ENCODE measurements at places on chromosomes 2 and 18.

DNA sequence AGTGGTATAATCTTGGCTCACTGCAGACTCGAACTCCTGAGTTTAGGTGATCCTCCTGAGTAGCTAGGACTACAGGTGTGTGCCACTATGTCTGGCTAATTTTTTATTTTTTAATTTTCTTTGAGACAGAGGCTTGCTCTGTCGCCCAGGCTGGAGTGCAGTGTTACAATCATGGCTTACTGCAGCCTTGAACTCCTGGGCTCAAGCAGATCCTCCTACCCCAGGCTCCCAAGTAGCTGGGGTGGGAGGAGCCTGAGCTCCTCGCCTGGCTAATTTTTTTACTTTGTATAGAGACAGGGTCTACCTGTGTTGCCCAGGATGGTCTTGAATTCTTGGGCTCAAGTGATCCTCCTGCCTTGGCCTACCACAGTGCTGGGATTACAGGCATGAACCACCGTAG lies 62.5 kb downstream of the BABAM2 start:
- DNase-seq, result no peak

DNA sequence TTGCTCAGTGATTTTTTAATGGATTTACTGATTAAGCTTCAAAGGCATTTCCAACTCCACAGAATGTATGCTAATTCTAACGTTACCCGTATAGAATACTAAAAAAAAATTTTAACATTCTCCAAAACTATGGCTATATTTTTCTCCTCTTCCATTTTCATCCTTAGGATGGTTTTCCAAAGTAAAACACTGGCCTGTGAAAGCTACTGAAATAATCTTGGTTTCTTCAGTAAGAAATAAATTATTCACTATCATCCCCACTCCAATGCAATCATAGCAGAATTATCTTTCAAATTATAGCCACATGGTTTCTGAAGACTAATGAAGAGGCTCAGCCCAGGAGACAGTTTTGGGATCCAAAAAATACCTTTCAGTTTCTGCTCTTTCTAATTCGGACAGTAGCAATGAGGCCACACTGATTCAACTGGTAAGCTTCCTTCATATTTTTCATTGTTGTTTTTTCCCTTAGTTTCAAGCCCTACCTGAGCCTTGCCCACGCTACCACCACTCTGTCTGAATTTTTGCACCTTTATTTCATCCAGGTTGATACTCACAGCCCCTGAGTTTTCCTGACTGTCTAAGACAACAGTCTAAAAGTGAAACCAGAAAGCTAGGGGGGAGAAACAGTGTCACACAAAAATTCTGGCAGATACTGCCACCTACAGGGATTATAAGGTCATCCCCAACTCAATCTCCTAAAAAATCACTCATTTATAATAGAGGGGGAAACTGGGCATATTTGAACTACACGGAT lies 887.9 kb downstream of the NRXN1 start:
- no peak for DNase-seq

DNA sequence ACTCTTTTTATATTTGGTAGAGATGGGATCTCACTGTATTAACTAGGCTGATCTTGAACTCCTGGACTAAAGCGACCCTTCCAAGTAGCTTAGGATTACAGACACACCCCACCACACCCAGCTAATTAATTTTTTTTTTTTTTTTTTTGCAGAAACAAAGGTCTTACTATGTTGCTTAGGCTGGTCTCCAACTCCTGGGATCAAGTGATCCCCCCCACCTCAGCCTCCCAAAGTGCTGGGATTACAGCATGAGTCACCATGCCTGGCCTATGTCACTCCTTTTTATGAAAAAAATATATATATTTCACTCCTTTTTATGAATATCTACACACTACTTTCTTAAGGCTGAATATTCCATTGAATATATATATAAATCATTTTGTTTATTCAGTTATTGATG lies 162.8 kb downstream of the MGAT5 start:
- DNase-seq, result no peak

GRCh38 chr18:45554389-45554737 lies 60.9 kb upstream of the SLC14A2 start:
- DNase-seq, result no peak

- DNase-seq, result no peak
These were observed 9.4 kb upstream of the CXCR4 start for GRCh38 chr2:136127356-136127755.

GRCh38 chr2:225735844-225736243 lies 336.3 kb downstream of the NYAP2 start:
- DNase-seq, result no peak

DNA sequence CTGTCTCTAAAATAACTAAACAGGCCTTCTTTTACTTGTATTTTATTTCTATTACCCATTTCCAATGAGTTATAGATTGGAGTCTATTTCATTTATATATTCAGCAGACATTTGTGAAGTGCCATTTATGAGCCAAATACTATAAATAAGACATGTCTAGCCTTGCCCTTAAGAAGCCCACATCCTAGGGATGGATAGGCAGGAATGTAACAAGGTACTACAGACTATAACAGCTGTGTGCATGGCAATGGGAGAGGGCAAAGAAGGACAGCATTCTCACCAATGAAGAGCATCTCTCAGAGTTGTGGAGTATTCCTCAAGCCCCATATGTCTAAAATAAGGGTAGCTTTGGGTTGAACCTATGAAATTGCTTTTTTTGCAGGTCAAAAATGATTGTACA lies 161.9 kb upstream of the RASGRP3 start:
- DNase-seq, result no peak

GRCh38 chr2:205889114-205889513 lies 196.9 kb downstream of the INO80D start:
- no peak for DNase-seq

DNA sequence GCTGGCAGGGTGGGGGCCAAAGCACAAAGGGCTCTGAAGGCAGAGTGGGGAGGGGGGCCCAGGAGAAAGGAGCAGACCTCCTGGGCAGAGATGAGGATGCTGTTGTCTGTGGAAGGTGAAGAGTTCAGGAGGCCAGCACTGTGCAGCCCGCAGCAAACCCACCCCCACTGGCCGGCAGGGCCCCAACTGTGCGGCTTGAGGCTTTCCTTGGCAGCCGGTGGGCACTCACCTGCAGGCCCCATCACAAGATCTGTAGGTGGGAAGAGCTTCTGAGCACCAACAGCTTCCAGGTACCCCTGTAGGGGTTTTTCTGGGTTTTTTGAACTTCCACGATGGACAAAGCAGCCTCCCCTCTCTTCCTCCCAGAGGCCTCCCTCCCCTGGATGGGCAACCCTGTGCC lies 72.9 kb downstream of the NDUFA10 start:
- no peak for DNase-seq

DNA sequence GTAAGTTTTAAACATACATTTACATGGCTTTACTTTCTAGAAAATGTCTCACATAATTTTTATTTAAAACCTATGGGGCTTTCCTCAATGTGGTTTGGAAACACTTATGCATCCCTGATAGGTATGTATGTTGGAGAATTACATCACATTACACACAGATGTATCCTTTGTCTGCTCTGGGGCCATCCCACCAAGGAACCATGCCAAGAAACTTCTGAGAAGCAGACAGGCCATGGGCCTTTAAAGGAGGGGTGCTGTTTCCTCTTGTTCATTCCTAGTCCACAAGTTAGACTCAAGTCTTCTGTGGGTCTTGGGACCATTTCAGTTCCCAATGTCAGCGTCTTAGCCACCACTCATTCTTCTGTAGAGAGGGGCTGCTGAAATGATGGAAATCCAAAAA lies 162.0 kb upstream of the SETBP1 start:
- no peak for DNase-seq
